C1 segment of cervical spinal cord (tissue), 14 donors: ENCODE measurements at places on chromosomes 7 and 10.

DNA sequence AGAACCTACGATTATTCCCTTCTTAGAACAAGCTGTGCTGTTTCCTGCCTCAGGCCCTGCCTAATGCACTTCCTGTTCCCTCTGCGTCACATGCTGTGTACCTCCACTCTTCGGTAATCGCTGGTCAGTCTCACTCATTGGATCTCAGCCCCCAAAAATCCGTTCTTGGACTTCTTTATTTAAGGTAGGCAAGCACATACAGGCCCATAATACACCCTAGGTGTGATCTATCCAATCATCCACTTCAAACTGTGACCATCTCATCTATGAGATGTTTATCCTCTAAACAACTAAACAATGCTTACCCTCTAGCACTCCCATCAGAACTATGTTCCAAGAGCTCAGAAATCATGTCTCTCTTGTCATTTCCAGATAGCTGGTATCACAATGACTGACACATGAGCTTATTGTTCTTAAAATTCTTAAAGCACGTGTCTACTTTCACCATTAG is 83.9 kb downstream of the CADPS2 start:
- no peak for DNase-seq

GRCh38 chr10:28910956-28911355 is 233.6 kb downstream of the BAMBI start:
- no peak for DNase-seq

- DNase-seq = no peak
Observed at GRCh38 chr10:26737730-26738129, 40.2 kb downstream of the PDSS1 start.

DNA sequence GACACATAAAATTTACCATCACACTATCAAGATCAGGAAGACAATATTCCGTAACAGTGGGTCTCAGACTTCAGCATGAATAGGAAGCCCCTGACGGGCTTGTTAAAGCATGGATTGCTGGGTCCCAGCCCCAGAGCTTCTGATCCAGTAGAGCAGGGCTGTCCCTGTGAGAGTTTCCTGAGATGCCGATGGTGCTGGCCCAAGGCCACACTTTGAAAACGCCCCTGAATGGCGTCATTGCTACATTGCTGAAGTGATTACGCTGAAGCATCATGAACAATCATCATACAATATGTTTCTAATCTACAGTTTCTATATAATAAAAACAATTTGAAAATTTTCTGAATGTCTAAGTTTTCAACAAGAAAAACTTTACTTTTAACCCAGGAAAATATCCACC is 38.0 kb upstream of the TMEM72 start:
- no peak for DNase-seq

DNA sequence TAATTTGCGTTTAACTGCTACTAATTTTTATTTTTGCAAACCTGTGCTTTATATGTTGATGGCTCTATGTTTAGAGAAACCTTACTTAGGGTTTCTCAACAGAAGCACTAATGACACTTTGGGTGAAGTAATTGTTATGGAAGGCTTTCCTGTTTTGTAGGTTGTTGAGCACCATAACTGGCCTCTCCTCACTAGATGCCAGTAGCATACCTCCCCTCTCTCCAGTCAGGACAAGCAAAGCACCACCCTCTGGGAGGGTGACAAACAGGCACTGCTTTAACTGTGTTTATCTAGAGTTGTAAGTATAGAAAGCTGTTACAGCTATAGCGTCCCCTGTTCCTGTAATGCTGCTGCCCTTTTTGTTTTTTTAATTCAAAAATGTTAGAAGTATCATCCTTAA is 60.9 kb downstream of the WAC start:
- DNase-seq = no peak

DNA sequence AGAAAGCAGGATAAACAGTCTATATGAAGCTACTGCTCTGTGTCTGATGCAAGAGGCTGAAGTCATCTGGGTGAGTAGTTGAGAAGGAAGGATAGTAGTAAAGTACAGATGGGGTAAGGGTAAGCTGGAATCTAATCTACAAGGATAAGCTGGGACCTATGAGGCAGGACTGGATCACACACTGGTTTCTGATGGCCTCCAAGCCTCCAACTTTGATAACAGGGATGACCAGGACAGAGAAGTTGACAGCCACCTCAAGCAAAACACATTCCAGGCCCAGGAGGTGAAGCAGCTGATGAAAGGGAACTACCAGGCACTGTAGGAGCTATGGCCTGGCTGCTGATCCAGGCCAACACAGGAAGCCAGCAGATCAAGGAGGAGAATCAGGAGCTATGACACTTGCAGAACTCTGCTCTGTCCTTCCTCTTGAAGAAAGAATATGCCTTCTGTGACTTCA is 278.1 kb upstream of the TMEM229A start:
- no peak for DNase-seq

- DNase-seq = no peak
Observed at GRCh38 chr7:140176122-140176701, 571 bp downstream of the KDM7A start.

DNA sequence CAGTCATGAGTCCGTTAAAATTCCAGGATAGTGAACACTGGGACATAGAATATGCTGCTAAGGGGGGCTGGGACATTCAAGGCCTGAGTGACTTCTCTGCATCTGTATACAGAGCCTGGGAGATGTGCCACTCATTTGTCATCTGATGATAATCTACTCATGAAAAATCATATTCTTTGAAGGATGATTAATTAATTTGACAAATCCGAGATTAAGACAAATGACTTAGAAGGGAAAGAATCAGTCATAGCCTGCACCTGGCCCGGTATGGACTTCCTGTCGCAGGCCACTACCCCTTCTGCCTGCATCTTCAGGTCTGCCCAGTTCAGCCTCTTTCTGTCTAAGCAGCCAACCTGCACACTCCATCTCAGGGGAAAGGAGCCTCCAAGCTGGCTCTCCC is 18.8 kb upstream of the FAM170B start:
- DNase-seq = no peak

DNA sequence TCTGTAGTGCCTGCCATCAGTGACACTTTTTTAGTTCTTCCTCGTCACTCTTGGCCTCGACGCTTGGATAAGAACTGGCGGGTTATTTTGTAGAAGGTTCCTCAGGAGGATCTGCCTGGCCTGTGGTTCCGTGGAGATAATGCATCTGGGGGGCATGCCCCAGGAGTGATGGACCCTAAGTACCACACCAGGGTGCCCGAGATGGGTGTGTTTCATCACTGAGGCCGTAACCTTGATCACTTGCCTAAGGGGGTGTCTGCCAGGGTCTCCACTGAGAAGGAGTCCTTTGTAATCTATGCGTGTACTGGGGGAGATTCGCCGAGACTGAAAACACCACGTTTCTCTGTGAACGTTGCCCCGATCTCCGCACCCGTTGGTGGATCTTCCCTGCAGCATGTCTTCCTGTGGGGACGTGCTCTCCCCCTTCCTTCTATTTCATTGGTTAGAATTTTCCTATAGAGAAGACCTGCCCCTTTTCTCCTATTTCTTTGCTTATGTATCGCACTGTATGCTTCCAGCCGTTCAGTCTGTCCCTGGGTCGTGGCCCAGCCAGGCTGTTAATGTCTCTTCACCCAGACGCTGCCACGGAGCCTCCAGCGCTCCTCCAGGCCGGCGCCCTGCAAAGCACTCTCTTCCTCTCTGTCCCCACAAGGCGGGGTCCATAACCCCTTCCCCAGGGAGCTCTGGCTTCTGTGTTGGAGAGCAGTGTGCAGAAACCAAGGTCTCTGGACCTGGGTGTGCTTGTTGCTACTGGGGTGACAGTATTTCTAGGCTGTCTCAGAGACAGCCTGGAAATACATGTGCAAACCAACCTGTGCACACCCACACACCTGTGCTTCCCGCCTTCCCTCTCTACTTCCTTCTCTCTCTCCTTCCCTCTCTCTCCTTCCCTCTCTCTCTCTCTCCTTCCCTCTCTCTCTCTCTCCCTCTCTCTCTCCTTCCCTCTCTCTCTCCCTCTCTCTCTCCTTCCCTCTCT is 14.4 kb upstream of the DPYSL4 start:
- DNase-seq = no peak

GRCh38 chr7:11228515-11228914 is 254.8 kb downstream of the PHF14 start:
- no peak for DNase-seq

GRCh38 chr10:131678171-131678570 is 222.6 kb upstream of the PPP2R2D start:
- no peak for DNase-seq

GRCh38 chr7:116166156-116166555 is 44.2 kb upstream of the TES start:
- no peak for DNase-seq

DNA sequence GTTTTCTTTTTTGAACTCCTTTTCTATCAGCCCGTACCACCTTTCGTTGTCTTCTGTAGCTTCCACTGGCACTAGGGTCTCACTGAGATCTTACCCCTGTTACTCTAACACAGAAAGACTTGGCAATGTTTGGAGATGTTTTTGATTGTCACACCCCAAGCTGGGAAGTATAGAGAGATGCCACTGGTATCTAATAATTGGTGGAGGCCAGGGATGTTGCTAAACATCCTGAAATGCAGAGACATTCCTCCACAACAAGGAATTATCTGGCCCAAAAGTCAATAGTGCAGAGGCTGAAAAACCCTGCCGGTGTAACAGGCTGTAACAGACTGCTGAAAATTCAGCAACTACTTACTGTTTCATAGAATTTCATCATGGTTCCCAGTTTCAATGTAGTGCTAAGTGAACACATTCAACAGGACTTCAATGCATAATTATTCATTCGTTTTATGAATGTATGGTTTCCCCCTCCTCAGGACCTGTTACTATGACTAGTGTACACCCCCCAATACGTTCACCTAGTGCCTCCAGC is 115.9 kb downstream of the TRIM24 start:
- no peak for DNase-seq

DNA sequence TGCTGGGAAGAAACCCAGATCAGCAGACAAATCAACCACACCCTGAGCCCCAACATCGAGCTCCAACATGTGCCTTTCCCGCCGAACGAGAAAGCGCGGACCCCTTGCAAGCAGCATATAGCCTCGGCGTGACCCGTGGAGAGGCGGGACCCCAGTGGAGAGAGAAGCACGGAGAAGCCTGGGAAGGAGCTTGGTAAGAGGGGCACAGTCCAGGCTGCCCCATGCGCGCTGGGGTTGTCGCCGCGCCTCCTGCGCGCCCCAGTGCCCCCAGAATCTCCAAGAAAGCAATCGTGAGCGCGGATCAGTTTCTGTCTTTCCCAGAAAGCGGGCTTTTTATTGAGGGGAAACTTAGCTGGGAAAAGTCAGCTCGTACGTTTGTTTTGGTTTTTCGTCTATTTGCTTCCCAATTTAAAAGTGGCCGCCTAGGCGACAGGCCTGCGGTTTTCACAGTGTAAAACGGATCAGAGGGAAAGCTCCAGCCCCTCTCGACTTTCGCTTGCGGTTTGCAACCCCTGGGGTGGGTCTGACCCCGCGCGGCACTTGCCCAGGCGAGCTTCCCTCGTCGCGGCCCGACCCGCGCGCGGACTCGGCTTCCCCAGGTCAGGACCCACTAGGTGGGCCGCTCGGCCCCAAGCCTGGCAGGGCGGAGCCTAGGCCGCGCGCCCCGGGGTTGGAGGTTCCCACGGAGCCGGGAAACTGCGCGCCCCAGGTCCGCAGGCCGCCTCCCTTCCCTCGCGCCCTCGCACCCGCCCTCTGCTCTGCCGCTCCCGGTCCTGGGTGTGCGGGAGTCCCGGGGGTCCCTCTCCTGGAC is 31.1 kb downstream of the SKIDA1 start:
- DNase-seq = no peak

DNA sequence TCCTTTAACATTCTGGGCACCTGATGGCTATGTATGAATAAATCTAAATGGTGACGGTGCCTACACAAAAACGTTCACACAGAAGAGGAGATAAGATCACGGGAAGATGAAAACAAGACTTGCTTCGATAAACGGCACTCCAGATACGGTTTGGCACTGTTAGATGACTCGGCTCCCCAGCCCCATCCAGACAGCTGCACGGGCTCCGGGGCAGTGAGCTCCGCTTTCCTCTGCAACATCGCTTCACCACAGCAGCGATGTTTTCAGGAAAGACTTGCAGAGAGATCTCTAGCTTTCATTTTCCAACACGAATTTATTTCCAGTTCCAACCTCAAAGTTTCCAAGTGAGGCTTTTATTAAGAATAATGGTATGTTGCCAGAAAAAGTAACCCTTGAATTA is 132.1 kb downstream of the KLF6 start:
- no peak for DNase-seq

- no peak for DNase-seq
Observed at GRCh38 chr7:159056737-159057136, 87.9 kb downstream of the VIPR2 start.

- no peak for DNase-seq
Observed at GRCh38 chr10:6746782-6747181, 166.7 kb upstream of the PRKCQ start.

GRCh38 chr7:52794621-52795020 is 240.8 kb upstream of the POM121L12 start:
- DNase-seq = no peak

GRCh38 chr7:47038621-47039020 is 543.3 kb downstream of the TNS3 start:
- DNase-seq = no peak

DNA sequence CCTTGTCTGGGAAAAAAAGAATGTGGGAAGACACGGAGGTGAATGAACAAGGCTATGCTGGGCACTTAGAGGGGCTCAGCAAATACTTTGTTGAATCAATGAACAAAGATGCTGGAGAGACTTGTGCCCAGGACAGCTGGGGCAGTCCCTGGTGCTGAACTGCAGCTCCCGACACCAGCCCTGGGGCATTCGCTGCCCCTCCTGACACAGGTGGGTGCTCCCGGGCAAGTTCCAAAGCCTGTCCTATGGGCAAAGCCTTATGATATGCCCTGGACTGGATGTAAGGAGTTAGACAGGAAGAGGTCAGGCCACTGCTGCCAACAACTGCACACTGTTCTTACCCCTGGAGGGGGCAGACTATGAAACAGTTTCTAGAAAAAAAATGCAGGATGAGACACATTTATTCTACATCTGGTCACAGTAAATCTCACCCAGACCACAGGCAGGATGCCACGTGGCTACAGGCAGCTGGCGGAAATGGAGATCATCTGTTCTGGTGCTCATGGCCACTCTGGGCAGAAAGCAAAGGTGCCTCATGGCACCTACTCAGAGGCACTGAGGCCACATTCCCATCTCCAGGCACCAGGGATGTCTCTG is 21.9 kb upstream of the FRAT2 start:
- no peak for DNase-seq

- no peak for DNase-seq
Observed at GRCh38 chr7:113917840-113918239, 969 bp downstream of the PPP1R3A start.

DNA sequence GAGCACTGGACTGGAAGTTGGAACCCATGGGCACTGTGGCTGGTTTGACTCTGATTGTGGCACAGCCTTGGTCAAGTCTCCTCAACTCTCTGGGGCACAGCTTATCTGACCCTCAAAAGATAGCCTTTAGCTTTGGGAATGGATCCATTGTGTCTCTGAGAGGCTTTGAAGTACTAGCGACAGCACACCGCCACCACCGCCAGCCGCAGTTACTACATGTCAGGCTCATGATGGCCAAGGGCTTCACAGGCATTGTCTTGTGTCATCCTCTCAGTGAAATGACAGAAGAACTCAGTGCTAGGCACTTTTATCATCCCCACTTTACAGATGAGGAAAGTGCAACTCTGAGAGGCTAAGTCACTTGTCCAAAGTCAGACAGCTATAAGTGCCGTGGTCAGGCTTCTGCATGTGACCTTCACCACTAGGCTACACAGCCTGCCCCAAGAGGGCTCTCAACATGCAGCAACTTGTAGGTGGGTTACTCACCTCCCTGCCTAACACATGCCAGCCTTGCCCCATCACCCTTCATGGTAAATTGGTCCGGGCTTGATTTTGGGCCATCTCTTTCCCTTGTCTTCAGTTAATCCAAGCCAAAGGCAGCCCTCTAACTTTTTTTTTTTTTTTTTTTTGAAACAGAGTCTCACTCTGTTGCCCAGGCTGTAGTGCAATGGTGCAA is 44.1 kb downstream of the C10orf105 start:
- DNase-seq = no peak

- no peak for DNase-seq
Observed at GRCh38 chr7:51244053-51244452, 72.6 kb downstream of the COBL start.
